ENCODE measurements at places on chromosomes 5 and 9. TPM values are rescaled to one million over a fixed set of nuclear protein-coding genes. Genes with fewer than 3 reads are reported as not detected.

DNA sequence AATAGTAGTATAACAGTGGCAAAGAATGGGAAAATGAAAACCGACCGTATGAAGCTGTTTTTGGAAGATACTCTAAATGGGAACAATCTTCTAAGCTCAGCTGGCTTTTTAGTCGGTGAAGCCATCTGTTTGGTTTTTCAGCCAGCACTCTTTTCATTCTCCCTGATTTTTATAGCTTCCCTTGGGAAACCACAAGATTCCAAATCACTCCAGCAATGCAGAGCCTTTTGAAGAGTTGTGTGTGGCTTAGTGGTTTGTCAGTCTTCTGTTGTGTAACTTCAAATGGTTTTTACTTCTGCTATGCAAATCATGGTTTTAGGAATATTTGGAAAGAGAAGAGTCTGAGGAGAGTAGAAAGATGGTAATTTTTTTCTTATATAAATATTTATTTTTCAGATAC, 180.7 kb downstream of the KDM4C start:
- DNase-seq = no peak

- no peak for DNase-seq
Measured at GRCh38 chr5:2710910-2711309, 40.6 kb downstream of the IRX2 start.

The GHR gene
- polyA plus RNA-seq = 40.9 TPM

DNA sequence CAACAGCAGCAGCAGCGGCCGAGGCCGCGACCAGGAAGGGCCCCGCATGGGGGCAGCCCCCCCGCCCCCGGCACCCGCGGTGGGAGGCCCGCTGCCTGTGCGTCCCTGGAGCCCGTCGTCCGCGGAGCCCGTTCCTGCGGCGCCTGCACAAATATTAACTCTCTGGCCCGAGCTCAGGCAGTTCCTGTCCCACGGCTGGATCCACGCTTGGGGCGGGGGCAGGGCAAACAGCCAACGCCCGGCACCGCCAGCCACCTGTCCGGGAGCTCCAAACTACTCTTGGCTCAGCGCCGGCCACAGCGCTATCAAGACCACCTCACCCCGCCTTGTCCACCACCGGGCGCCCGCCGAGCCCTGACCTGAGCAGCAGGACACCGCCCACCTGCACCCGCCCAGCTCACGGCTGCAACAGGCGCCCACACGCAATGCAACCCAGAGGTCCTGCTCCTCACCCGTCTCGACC, at the start of gene LRRC26:
LRRC26 (minus strand) TSS at position 156 of the 463 bp plus-strand sequence; CDS start at position 48, 108 bp downstream.
- DNase-seq = no peak

The PHF24 gene
- polyA plus RNA-seq = 0.26 TPM

DNA sequence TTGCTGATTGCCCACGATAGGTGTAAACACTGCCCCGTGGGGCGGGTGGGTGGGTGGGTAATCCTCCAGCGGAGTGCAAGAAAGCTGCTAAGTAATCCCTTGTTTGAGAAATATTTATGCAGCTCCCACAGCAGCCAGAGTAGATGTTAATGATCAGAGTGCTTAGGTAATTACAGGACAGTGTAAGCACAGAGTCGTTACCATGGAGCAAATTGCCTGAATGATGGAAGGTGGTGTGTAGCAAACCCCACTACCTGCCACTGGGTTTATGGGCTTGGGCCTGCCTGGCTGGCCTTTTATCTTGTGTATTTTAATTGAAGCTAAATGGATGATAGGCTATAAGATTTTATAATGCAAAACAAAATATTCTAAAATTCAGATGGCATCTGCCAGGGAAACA, 110.0 kb downstream of the COL5A1 start:
- no peak for DNase-seq

The PDZD2 gene
- 27.0 TPM for polyA plus RNA-seq

GRCh38 chr5:176888016-176888864, 10.9 kb downstream of the HK3 start:
- no peak for DNase-seq

GRCh38 chr9:86328156-86328555, 26.1 kb downstream of the TUT7 start:
- DNase-seq = no peak

The FOXI1 gene
- polyA plus RNA-seq = 8.9 TPM

DNA sequence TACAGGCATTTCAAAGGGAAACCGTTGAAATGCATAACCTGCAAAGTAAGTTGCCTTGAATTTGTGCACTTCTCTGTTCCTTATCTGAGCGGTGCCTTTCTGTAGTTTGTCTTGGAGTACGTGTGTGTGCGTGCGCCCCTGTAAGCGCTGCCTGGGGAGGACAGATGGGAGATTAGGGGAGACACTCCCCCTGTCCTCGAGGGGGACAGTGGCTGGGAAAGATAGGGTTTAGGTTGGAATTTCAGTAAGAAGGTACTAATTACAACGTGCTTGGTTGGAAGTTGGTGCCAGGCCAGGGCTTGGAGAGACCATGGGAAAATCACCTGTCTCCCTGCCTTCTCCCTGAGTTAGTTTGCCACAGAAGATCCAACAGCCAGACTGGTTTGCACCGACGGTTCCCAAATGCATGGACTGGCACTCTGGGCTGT, 73.2 kb downstream of the PIK3R1 start:
- no peak for DNase-seq

DNA sequence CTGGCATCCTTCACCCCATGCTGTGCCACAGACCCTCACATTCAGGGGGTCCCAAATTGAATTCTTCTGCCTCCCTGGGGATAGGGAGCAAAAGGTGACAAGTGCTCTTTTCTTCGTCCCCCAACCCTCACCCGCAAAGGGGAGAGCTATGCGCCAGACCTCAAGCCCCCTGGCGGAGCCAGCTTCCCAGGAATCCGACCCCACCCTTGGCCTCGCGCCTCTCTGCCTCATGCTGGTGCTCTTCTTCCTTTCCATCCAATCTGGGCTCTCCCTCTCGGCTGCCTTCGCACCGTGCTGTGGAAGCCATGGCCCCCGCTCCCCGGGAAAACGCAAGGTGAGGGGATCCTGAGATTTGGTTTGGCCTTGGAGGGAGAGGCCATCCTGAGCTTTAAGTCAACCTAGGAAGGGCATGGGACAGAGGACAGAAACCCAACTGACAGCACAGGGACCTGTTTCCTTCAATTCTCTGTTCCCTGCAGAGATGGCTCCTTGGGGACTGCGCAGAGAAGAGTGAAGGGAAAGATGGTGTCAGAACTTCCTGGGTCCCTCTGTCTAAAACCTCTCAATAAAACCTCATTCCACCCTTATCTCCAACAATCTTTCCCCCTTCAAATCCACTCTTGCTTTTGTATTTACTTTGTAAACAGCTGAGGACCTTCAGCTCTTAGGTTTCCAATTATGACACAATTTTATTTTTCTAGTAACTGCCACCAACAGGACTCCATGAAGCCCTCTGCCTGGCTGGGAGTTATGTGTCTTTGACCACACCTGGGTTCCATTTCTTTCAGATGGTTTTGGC, 36.3 kb upstream of the CRB2 start:
- no peak for DNase-seq

The GRHPR gene
- 93.5 TPM for polyA plus RNA-seq

The TNFAIP8 gene
- 29.7 TPM for polyA plus RNA-seq

DNA sequence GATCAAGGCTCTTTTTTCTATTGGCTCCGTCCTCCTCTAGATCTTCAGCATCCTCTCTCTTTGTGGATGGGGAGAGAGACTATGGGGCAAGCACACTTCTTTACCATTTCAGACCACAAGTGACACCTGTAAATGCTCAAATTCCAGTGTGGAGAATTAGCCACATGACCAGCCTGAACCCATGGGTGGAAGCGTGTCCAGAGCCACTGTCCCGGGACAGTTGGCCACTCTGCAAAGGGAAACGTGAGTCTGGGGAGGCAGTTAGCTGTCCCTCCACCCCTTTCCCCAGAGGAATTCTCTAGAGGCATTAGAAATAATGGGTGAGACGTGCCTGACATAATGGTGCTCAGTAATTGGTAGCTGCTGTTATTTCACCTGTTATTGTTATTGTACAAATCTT, 40.9 kb downstream of the AMBP start:
- no peak for DNase-seq

The WDR38 gene
- polyA plus RNA-seq = 0.11 TPM

GRCh38 chr5:154406826-154407225, 39.0 kb upstream of the SAP30L start:
- DNase-seq = no peak

DNA sequence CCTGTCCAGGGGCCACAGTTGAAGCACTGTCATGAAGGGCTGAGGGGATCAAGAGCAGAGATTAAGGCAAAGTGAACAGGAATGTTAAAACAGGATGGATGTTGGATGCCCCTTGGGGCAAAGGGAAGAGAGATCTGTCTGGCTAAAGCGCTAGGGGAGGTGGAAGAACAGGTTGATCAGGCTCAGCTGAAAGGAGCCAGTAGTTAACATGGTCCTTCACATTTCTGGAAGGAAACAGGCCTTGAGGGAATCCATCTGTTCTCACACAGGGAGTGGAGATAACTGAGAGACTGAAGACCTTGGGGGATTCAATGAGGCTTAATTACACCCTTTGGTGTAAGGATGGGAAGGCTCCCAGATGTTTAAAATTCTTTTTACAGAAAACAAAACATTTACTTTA, 5.8 kb downstream of the HAPLN1 start:
- no peak for DNase-seq

The SPATA31A3 gene
- not detected for polyA plus RNA-seq

DNA sequence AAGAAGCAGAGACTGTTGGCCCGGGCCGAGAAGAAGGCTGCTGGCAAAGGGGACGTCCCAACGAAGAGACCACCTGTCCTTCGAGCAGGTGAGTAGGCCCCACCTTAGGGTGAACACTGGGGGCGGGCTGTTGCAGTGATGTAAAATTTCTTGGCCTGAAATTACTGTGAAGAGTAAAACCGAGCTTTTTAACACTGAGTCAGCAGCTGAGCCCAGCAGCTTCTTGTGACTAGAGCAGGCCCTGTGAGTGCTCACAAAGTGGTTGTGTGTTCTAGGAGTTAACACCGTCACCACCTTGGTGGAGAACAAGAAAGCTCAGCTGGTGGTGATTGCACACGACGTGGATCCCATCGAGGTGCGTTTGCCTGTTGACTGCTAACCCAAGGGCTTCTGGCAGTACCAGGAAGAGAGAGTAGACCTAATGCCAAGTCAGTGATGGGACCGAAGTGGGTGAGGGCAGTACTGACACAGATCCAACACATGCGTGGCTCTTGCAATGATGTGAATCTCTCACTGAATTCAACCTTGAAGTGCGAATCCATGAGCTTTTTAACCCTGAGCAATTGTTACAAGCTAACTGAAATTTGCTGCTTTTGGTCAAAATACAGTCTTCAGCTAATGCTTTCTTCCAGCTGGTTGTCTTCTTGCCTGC, 2.1 kb downstream of the RPL7A start:
- DNase-seq = no peak

DNA sequence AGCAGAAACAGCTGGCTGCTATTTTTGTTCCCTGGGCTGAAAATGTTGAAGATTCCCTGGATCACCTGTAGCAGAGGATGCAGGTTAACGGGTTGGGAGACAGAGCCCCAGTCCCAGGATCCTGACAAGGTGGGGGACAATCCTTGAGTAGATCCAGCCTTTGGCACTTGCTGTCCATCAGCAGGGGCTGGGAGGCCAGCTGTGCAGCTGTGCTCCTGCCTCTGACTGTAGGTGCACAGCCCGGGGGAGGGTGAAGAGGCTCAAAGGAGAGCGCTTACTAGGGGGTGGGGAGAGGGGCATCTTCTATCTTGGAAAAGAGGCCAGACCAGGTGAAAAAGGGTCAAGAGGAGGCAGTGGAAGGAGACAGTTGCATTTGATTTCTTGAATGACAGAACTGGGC, 3.5 kb upstream of the DDX41 start:
- DNase-seq = no peak

The TLE1 gene
- 111 TPM for polyA plus RNA-seq

The GABRA1 gene
- 0.11 TPM for polyA plus RNA-seq

DNA sequence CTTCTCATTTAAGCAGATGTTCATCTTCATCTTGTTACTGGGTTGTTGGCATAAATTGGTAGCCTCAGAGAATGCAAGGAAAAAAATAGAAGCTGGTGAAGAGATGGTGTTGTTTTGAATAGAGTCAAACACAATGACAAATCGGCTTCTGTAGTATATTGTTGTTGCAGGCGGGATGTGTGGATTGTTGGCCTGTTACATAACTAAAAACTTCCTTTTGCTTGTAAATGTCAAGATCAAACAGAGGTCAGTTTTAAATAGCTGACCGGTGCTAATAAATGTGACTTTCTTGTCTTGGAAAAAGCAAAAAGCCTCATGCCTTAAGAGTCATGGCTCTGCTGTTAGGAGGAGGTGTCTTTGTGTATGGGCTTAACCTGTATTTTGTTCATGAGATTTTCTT, 59.2 kb downstream of the CCDC192 start:
- DNase-seq = no peak

DNA sequence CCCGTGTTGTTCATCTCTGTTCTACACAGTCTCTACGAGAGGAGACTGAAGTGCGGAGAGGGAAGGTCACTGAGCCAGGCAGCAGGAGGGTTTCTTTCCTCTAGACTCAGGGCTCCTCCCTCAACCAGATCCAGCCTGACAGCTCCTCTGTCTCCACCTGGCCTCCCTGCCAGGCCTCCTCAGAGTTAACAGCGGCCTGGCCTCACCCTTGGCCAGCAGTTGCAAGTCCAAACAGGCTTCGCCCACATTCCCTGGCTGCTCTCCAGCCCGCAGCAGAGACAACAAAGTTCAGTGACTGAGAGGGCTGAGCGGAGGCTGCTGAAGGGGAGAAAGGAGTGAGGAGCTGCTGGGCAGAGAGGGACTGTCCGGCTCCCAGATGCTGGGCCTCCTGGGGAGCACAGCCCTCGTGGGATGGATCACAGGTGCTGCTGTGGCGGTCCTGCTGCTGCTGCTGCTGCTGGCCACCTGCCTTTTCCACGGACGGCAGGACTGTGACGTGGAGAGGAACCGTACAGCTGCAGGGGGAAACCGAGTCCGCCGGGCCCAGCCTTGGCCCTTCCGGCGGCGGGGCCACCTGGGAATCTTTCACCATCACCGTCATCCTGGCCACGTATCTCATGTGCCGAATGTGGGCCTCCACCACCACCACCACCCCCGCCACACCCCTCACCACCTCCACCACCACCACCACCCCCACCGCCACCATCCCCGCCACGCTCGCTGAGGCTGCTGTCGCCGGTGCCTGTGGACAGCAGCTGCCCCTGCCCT, at the start of gene HRCT1:
HRCT1 (plus strand) TSS at position 291 of the 768 bp plus-strand sequence; CDS start at position 377, 86 bp downstream.
- DNase-seq = no peak

DNA sequence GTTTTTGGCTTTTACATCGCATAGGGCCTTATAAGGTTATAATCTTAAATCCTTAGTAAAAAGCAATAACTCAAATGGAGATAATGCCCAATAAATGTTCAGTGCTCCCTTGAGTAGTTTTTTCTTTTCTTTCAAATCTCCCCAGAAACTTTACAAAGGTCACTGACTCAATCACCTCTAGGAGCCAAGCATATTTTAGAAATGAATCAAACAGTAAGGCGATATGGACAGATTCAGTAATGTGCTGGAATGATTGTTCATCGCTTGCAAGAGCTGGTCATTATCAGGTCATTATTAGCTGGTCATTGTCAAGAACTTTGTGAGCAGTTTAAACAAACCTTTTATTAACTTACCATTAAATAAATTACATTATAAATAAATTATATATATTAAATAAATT, 130.4 kb upstream of the SLIT3 start:
- no peak for DNase-seq

All from left renal pelvis (tissue), 4 donors.